GM23248 (cell line): ENCODE measurements at places on chromosomes 1 and 21. TPM values are rescaled to one million over a fixed set of nuclear protein-coding genes. Genes with fewer than 3 reads are reported as not detected.

GRCh38 chr1:27258598-27258997, 24.2 kb downstream of the WDTC1 start:
- H3K27ac ChIP-seq, result no peak overlapping the region
- no peak overlapping the region for H3K4me3 ChIP-seq
- no peaks in the 10 kb centered on the region for H3K27me3 ChIP-seq
- H3K4me1 ChIP-seq, result no peaks in the 10 kb centered on the region
- no peaks in the 10 kb centered on the region; the same call in 1 of the 2 replicates for H3K36me3 ChIP-seq
- DNase-seq, result no peak

GRCh38 chr1:202619505-202619904, 90.7 kb downstream of the SYT2 start:
- no peak overlapping the region for H3K4me3 ChIP-seq
- no peaks in the 10 kb centered on the region for H3K27me3 ChIP-seq
- H3K36me3 ChIP-seq, result no peaks in the 10 kb centered on the region
- no peak overlapping the region for H3K27ac ChIP-seq
- no peak for DNase-seq
- peaks cover 32% of the 10 kb centered on the region for H3K4me1 ChIP-seq

GRCh38 chr1:244353551-244354091, 98.1 kb downstream of the ADSS2 start:
- no peaks in the 10 kb centered on the region for H3K27me3 ChIP-seq
- peak; percentile 100 for DNase-seq
- H3K36me3 ChIP-seq, result no peaks in the 10 kb centered on the region
- H3K27ac ChIP-seq, result peak overlapping the region; percentile 87

DNA sequence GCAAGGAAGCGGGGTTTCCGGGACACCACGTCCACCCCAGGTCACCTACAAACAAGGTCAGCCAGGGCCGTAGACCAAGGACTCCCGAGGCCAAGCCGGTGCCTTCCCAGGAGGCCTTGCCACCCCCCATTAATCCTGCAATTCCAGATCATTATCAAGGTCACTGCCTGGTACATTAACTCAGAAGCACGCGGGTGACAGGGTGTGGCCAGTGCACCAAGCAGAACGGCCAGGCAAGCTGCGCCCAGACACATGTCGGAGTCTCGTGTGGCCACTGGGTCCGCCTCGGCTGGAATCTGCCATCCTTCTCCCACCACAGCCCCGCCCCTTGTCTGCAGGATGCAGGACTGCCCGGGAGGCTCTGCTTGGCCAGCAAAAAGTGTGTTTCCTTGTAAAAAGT, 144.7 kb downstream of the PRDM16 start:
- peaks cover 30% of the 10 kb centered on the region for H3K27me3 ChIP-seq
- H3K36me3 ChIP-seq, result no peaks in the 10 kb centered on the region
- no peak overlapping the region for H3K4me3 ChIP-seq
- H3K4me1 ChIP-seq, result no peaks in the 10 kb centered on the region
- DNase-seq, result no peak

DNA sequence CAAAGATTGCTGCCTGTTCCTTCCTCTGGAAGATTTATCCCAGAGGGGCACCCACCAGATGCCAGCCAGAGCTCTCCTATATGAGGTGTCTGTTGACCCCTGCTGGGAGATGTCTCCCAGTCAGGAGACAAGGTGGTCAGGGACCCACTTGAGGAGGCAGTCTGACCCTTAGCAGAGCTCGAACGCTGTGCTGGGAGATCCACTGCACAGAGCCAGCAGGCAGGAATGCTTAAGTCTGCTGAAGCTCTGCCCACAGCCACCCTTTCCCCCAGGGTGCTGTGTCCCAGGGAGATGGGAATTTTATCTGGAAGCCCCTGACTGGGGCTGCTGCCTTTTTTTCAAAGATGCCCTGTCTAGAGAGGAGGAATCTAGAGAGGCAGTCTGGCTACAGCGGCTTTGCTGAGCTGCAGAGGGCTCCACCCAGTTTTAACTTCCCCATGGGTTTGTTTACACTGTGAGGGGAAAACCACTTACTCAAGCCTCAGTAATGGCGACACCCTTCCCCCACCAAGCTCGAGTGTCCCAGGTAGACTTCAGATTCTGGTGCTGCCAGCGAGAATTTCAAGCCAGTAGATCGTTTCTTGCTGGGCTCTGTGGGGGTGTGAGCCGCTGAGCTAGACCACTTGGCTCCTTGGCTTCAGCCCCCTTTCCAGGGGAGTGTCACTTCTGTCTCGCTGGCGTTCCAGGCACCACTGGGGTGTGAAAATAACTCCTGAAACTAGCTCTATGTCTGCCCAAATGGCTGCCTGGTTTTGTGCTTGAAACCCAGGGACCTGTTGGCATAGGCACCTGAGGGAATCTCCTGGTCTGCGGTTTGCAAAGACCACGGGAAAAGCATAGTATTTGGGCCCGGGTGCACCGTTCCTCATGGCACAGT, 51.1 kb upstream of the PDC start:
- H3K4me3 ChIP-seq, result no peak overlapping the region
- DNase-seq, result no peak
- no peak overlapping the region for H3K27ac ChIP-seq
- H3K4me1 ChIP-seq, result no peaks in the 10 kb centered on the region
- no peaks in the 10 kb centered on the region for H3K36me3 ChIP-seq
- no peaks in the 10 kb centered on the region for H3K27me3 ChIP-seq

DNA sequence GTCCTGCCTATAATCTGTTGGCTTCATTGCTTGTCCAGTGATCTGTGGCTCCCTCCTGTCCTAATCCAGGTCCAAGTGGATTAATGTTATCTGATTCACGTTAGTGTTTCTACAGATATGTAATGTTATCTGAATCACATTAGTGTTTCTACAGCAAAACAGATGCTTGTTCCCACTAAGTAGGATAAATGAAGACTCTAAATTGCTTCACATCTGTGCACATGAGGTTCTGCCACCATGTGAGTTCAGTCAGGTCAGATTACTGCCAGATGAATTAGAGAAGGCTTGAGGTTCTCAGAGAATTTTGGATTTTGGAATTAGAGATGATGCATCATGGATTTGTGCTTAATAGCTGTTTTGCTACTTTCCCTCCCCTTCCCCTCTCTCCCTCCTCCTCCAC, 13.2 kb downstream of the DISC1 start:
- DNase-seq, result no peak
- peaks cover 14% of the 10 kb centered on the region for H3K4me1 ChIP-seq
- H3K27ac ChIP-seq, result no peak overlapping the region
- H3K4me3 ChIP-seq, result no peak overlapping the region

- no peak overlapping the region for H3K4me3 ChIP-seq
- H3K36me3 ChIP-seq, result no peaks in the 10 kb centered on the region
- no peaks in the 10 kb centered on the region for H3K27me3 ChIP-seq
- H3K4me1 ChIP-seq, result no peaks in the 10 kb centered on the region
- DNase-seq, result no peak
- no peak overlapping the region for H3K27ac ChIP-seq
Observed at GRCh38 chr1:167650269-167651160, 20.5 kb downstream of the RCSD1 start.

DNA sequence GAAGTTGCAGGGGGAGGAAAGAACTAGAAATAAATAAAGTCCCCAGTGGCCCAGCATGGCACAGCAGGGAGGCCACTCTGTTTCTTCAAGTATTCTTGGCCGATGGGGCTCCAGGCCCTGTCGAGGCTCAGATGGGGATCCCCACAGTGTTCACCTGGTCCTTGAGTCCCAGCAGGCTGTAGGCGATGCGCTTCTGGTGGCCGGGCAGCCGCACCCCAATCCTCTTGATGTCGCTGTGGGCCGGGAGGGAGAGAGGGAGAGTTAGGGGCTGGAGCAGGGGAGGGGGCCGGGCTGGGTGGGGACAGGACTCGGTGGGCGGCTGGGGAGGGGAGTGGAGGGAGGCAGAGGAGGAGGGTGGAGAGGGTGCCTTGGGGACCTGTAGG, 30.8 kb downstream of the EPHA2 start:
- no peak overlapping the region for H3K27ac ChIP-seq
- peaks cover 27% of the 10 kb centered on the region for H3K36me3 ChIP-seq
- H3K4me1 ChIP-seq, result peaks cover 17% of the 10 kb centered on the region
- H3K27me3 ChIP-seq, result no peaks in the 10 kb centered on the region
- no peak overlapping the region for H3K4me3 ChIP-seq
- no peak for DNase-seq

DNA sequence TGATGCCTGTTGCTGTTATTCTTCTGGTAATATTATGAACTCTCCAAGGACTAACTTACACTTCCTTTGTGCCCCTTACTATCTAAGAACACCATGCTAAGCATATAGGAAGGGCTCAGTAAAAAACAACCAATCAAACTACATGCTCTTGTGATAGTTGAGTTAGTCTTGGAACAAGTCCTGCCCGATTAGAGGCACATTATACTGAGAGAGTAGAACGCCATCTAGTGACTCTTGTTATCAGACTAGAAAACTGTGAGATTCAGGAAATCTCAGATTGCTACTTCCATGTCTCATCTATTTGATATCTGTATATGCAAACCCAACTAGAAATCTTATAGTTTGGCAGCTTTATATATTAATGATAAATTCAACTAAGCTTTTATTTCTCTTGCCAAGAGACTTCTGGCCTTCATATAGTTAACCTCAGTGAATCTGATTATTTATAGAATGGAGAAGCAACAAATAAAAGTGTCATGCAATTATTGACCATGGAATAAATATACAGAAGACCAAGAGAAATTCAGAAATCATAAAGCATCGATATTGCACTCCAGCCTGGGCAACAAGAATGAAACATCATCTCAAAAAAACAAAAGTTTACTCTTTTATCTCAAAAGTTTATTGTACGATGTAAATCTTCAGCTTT, 7.8 kb upstream of the SRRM1 start:
- H3K27me3 ChIP-seq, result no peaks in the 10 kb centered on the region
- no peak overlapping the region for H3K4me3 ChIP-seq
- H3K27ac ChIP-seq, result no peak overlapping the region
- H3K36me3 ChIP-seq, result no peaks in the 10 kb centered on the region

DNA sequence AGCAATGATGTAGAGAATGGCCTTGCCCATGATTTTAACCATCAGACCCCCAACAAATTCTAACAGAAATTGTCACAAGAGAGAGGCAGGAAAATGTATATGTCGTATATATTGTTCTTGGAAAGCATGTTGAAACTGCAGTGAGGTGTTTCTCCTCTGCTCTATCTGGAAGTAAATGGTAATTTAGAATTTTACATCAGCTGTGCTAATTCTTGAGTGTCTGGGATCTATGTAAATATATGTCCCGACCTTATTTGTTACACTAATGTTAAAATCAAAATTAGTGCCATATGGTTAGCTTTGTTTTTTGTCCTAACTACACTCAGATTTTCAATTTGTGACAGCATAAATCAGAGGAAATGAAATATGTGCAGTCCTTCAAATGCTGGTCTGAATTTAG, 20.5 kb downstream of the ZBTB21 start:
- H3K4me3 ChIP-seq, result no peak overlapping the region
- H3K36me3 ChIP-seq, result peaks cover 27% of the 10 kb centered on the region
- no peaks in the 10 kb centered on the region for H3K27me3 ChIP-seq
- no peak overlapping the region for H3K27ac ChIP-seq
- peaks cover 20% of the 10 kb centered on the region for H3K4me1 ChIP-seq
- no peak for DNase-seq

GRCh38 chr1:28577738-28578536, 14.1 kb upstream of the RAB42 start:
- DNase-seq, result no peak
- peaks cover 29% of the 10 kb centered on the region for H3K36me3 ChIP-seq
- H3K4me3 ChIP-seq, result no peak overlapping the region
- H3K27ac ChIP-seq, result no peak overlapping the region
- peaks cover 8% of the 10 kb centered on the region; the same call in 1 of the 2 replicates for H3K4me1 ChIP-seq

DNA sequence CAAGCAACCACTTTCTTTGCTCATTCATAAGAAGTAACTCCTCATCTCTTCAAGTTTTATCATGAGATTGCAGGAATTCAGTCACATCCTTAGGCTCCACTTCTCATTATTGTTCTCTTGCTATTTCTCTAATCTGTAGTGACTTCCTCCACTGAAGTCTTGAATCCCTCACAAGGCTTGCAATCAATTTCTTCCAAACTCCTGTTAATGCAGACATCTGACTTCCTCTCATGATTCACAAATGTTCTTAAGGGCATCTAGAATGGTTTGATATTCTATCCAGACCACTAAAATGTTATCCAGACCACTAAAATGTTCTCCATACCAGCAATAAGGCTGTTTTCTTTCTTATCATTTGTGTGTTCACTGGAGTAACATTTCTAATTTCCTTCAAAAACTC, 528.1 kb downstream of the DPYD start:
- no peaks in the 10 kb centered on the region for H3K4me1 ChIP-seq
- H3K4me3 ChIP-seq, result no peak overlapping the region
- H3K27me3 ChIP-seq, result no peaks in the 10 kb centered on the region

GRCh38 chr1:44371206-44371605, 16.1 kb upstream of the ERI3 start:
- no peaks in the 10 kb centered on the region for H3K36me3 ChIP-seq
- no peak for DNase-seq
- H3K4me1 ChIP-seq, result no peaks in the 10 kb centered on the region
- H3K27me3 ChIP-seq, result peaks cover 10% of the 10 kb centered on the region

DNA sequence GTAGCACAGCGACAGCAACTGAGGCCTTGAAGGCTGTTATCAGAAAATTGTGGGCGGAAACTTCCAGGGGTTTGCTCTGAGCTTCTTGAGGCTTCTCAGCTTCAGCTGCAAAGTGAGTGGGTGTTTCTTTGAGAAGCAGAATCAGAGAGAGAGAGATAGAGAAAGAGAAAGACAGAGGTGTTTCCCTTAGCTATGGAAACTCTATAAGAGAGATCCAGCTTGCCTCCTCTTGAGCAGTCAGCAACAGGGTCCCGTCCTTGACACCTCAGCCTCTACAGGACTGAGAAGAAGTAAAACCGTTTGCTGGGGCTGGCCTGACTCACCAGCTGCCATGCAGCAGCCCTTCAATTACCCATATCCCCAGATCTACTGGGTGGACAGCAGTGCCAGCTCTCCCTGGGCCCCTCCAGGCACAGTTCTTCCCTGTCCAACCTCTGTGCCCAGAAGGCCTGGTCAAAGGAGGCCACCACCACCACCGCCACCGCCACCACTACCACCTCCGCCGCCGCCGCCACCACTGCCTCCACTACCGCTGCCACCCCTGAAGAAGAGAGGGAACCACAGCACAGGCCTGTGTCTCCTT, at the start of gene FASLG:
TSS of gene FASLG (plus strand) at position 233 of the 583 bp plus-strand sequence. CDS start at position 332, 99 bp downstream.
- no peaks in the 10 kb centered on the region for H3K36me3 ChIP-seq
- H3K27ac ChIP-seq, result no peak within 1 kb of the TSS
- no peak for DNase-seq
- H3K4me3 ChIP-seq, result no peak within 1 kb of the TSS
- H3K4me1 ChIP-seq, result peaks cover 36% of the 10 kb centered on the region

- H3K4me3 ChIP-seq, result peak overlapping the region; percentile 51
- peak; percentile 9 for DNase-seq
- no peaks in the 10 kb centered on the region for H3K36me3 ChIP-seq
- no peak overlapping the region for H3K27ac ChIP-seq
- H3K27me3 ChIP-seq, result peaks cover 8% of the 10 kb centered on the region; the same call in 1 of the 2 replicates
- H3K4me1 ChIP-seq, result no peaks in the 10 kb centered on the region; the same call in 1 of the 2 replicates
Observed at GRCh38 chr1:83692524-83693381, 306.2 kb downstream of the TTLL7 start.

- peaks cover 17% of the 10 kb centered on the region; the same call in 1 of the 2 replicates for H3K27me3 ChIP-seq
- no peaks in the 10 kb centered on the region for H3K4me1 ChIP-seq
- H3K27ac ChIP-seq, result no peak overlapping the region
- no peak for DNase-seq
- H3K4me3 ChIP-seq, result no peak overlapping the region
Observed at GRCh38 chr1:6928106-6928885, 143.0 kb downstream of the CAMTA1 start.

The OR2W3 gene
- total RNA-seq, result not detected in 2 replicates

The TSPAN1 gene
- not detected in 2 replicates for total RNA-seq

The GSTM5 gene
- 1.5 and 2.4 TPM in 2 replicates for total RNA-seq

The CAMK2N1 gene
- total RNA-seq, result 37.6 and 38.2 TPM in 2 replicates

The IL24 gene
- total RNA-seq, result 2.4 TPM in 1 of 2 replicates, not detected in the other

The TRIM67 gene
- not detected in 2 replicates for total RNA-seq

The OR10J1 gene
- total RNA-seq, result not detected in 2 replicates

The SPRR4 gene
- not detected in 2 replicates for total RNA-seq

The SPATA21 gene
- total RNA-seq, result not detected in 2 replicates
